ENCODE measurements at places on chromosomes 5 and 9.
A peak's percentile ranks its signal among the peaks of the same experiment; 100 is the strongest.

DNA sequence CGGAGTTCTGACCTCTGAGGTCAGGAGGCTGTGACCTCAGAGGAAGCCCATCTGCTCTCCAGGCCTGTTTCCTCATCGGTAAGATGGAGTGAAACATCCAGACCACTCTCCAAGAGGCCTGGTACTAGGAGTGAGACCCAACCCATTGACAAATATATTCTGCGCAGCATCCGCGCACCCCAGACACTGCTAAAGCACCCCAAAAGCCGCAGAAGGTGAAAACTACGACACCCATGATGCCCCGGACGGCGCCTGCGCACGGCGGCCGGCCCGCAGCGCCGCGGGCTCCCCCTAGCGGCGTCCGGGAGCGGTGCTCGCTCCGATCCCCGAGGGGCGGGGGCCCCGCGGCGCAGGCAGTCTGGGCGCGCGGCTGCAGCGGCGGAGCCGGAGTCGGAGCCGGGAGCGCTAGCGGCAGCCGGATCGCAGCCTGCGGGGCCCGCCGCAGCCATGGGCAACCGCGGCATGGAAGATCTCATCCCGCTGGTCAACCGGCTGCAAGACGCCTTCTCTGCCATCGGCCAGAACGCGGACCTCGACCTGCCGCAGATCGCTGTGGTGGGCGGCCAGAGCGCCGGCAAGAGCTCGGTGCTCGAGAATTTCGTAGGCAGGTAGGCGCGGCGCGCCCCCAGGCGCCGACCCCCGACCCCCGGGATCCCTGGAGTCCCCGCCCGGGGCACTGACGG lies at the start of gene DNM1:
Gene DNM1, plus strand, starts transcription at position 356 of the 683 bp plus-strand sequence. Its CDS starts 92 bp downstream, at position 448.
- peak; percentile 69 for DNase-seq

DNA sequence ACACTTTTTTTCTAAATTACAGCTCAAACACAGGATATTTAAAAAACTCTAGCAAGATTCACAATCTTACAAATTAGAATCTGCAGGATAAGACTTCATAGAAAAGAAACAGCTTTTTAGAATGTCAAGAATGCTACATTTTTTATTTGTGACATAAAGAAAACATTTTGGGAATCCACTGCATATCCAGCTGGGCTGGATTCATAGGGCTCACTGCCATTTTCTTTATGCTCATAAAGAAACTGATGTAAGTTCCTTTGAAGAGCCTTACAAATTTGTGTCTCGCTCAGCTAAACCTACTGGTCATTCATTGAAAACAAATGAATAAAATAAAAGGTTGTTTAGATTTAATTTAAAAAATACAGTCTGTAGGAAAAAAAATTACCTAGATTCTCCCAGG lies 332.3 kb downstream of the TRPM3 start:
- DNase-seq: peak; percentile 31

DNA sequence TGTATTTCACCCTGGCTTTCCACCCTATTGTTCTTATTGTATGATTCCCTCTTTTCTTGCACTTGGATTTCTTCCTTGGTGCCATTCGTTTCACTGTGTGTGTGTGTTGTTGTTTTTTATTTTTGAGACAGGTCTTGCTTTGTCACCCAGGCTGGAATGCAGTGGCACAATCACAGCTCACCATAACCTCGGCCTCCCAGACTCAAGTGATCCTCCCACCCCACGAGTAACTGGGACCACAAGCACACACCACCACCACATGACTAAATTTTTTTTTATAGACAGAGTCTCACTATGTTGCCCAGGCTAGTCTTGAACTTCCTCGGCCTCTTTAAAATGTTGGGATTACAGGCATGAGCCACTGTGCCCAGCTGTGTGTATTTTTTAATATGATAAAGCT lies 72.0 kb downstream of the MLLT3 start:
- no peak for DNase-seq

GRCh38 chr9:36074870-36075532 lies 38.3 kb downstream of the RECK start:
- peak; percentile 78 for DNase-seq

DNA sequence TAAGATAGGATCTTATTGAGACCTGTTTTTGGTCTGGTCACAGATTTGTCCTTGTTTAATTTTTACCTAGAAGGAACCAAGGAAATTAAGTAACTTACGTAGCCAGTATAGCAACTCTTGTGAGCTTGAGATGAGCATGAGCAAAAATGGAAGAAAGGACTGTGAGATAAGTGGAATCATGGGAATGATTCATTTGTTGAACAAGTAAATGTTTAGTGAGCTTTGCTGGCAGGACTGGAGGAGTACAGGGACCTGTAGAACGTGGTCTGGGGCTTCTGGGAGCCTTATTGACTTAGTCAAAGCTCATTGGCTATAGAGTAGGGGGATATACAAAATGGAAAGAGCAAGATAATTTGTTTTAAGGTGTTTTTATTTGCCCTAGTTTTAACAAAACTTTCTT lies 3.0 kb downstream of the RAD23B start:
- DNase-seq: no peak

GRCh38 chr5:163502521-163502920 lies 2.9 kb upstream of the MAT2B start:
- DNase-seq: no peak

GRCh38 chr5:171789353-171789752 lies 3.7 kb downstream of the SMIM23 start:
- no peak for DNase-seq

GRCh38 chr9:16434526-16434925 lies 435.9 kb downstream of the BNC2 start:
- peak; percentile 85 for DNase-seq

DNA sequence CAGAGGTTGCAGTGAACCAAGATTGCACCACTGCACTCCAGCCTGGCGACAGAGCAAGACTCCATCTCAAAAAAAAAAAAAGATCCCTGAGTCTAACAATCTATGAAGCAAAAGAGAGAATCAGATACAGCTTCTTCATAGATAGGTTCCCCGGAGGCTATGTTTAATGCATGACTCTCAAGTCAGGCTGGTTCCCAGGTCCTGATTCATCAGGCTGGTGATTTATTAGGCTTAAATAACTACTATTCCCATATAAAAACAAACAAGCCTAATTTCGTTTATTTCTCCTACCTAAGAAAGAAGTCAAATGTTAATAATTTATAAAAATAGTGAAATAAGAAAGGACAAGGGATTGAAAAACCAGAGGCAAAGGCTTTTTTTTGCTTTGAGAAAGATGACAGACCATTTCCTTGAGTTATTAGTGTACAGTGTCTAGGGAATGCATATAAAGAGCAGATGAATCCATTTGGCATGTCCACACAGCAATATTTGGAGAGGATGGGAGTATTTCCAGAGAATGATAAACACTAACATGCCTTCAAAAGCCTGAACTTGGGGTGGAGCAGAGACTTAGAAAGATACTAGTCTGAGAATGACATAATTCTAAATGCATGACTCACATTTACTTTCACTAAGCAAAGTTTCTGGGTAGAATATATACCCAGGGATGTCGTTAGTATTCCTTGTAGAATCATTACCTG lies 115.3 kb downstream of the NREP start:
- peak; percentile 72 for DNase-seq

DNA sequence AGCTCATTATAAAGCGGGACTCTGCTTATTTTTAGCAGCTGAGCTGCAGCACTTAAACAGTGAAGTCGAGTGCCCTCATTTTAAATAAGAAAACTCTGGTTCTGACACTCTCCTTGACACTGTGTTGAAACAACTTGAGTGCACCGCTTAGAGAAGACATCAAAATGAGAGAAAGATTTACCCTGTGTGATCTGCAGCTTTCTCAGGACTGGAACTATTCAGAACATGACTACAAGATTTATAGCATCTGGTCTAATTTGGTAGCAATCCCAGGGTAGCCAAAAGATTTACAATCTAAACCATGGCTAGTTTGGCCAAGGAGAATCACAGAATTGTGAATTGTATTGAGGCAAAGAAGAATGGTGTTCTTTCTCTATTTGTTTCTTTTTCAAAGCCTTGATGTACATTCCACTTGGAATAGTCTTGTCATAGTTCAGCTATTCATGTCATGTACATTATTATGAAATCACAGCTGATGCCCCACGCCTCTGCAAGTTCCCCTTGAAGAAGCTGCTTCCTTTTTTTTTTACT lies 38.7 kb downstream of the PLEKHG4B start:
- peak; percentile 73 for DNase-seq

GRCh38 chr5:163566678-163567077 lies 61.3 kb downstream of the MAT2B start:
- no peak for DNase-seq

DNA sequence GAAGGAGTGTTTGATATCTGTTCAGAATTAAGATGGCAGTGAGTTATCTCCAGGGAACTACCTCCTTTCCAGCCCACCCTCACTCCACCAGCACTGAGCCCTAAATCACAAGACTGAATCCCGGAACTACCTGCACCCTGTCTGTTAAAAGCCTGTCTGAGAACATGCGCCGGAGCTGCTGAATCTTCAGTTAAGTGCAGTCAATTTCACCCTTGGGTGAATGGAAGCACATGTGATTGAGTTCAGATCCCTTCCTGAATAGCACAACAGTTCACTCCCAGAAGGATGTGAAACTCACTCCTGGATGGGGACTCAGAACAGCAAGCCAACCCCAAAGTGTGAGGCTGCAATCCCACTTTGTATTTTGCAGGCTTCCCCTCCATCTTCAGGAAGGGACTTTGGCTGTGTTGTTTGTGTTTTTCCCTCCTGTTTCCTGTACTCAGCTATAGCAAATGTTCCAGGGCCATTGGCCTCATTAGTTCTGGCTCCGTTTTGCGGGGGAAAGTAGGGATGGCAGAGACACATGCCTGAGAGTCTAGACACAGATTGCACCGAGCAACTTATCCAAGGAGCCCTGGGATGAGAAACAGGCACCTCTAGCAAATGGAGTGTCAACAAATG lies 43.4 kb downstream of the DPYSL3 start:
- DNase-seq: no peak

DNA sequence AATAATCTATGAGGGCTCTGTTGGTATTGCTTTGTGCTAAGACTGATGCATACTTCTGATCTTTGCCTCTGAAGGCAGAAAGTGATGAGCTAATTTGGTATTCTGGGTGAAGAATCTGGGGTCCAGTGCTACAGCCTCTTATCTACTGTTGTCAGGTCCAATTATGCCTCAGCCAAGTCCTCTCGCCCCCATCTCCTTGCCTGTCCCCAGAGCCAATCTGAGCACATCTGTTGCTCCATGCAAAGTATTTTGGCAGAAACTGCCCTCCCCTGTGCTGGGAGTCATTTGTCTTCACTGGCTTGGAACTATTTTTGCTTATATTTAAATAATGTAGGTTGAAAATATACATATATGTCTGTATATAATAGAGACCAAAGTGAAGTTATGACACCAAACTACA lies 23.4 kb downstream of the LSM11 start:
- DNase-seq: no peak

DNA sequence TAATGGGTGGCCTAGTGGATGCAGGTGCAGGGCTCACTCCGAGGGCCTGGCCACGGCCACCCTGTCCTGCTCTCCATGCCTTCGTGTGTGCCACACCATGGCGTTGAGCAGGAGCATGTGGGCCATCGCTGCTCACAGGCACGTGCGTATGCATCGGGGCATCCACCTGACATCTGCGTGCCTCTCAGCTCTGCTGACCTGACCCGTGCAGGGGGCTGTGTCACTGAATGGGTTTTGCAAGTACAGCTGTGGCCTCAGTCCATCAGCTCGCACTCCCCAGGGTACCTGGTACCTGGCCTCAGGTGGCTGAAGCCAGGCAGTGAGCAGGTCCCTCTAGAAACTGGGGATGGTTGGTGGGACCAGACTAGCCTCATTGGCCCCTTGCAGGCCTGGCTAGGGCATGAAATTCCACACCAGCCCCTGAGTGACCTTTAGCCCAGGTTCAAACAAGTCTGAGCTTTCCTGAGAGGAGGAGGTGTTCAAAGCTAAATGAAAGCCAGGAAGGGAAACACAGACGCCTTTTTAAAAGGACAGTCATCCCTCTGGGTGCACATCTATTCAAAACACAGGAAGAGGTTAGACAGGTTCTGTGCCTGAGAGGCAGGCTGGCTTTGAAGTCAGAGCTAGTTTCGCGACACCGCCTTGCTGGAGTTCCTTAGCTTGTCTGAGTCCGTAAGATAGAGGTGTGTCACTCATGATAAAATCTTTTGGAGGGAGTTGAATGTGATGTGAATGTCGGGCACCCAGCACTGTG lies 74.0 kb downstream of the MACROH2A1 start:
- DNase-seq: no peak

- DNase-seq: no peak
Observed at GRCh38 chr5:125538469-125538868, 792.0 kb upstream of the ZNF608 start.

GRCh38 chr9:133238272-133238850 lies 29.3 kb upstream of the OBP2B start:
- peak; percentile 82 for DNase-seq

DNA sequence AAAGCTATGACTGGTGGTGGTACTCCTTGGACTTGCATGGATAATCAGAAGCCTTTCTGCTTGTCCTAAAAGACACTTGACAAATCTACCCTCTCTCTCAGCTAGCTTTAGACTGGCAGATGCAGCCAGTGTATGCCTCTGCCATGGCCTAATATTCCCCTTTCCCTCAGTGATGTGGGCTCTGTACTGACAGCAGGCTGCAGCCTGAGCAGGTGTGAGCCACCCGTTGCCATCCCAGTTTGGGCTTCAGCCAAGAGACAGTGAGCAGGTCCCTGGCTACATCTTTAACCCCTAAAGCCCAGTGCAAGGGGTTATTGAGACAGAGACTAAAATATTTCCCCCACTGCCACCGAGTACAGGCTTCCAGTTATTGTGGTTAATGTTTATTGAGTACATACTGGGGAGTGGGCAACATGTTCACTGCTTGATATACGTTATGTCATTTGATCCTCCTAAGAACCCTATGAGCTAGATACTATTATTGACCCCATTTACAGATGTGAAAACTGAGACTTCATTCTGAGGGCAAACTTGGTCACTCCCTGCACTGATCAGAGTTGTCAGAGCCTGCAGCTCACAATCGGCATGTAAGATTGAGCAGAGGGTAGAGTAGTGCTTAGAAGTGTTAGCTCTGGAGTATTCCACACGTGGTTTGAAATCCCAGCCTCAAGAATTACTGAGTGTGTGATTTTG lies 254.2 kb downstream of the ARHGAP26 start:
- no peak for DNase-seq

- DNase-seq: peak; percentile 50
Observed at GRCh38 chr9:19127871-19128500, 694 bp upstream of the PLIN2 start.

DNA sequence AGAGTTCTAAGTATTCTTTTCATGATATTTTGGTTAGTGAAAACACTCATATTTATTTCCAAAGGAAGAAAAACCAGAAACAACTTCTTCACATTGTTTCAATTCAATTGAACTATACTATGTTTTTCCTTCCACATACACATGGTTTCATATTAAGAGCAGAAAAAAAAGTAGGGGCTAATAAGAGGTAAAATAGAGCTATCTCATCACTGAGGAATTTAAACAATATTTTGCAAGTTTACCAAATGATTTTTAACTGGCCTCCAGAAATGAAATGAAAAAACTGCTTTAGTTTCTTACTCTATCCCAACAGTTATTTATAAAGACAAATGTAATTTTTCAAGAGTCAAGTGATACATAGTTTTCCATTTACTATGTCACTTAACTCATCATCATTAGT lies 233.5 kb downstream of the RFX3 start:
- peak; percentile 12 for DNase-seq

All from fibroblast of skin of scalp (primary cell).